ENCODE measurements at places on chromosomes 2 and 18. TPM values are rescaled to one million over a fixed set of nuclear protein-coding genes. Genes with fewer than 3 reads are reported as not detected.

- DNase-seq = no peak
Observed at GRCh38 chr2:36338827-36339145, 16.8 kb upstream of the CRIM1 start.

- DNase-seq = no peak
Observed at GRCh38 chr2:192247456-192247855, 52.7 kb upstream of the TMEFF2 start.

DNA sequence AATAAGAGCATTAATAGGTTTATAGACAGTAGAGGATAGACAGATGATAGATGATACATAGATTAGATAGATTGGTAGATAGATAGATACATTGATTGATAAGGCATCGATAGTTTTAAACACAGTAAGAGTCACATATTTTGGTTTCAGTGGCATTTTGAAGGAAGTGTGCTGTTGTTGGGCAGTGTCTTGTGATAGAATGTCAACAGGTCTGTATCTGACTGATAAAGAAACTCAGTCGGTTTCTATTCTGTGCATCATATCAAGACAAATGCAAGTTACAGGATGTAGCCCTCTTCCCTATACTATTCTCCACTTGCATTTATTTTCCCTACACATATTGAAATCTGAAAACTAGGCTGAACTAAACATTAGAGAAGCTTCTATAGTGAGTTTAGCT lies 1229.0 kb upstream of the ZEB2 start:
- DNase-seq = no peak

- no peak for DNase-seq
Observed at GRCh38 chr2:121187982-121188411, 97.0 kb downstream of the TFCP2L1 start.

MAB21L4 gene
- 0.22 TPM for polyA plus RNA-seq

ECEL1 gene
- polyA plus RNA-seq = 3.7 TPM

REG3A gene
- not detected for polyA plus RNA-seq

SH3BP4 gene
- 78.4 TPM for polyA plus RNA-seq

KCNG2 gene
- 0.20 TPM for polyA plus RNA-seq
